Thoracic aorta (tissue), 2 donors: ENCODE measurements at places on chromosomes 12 and 14. TPM values are rescaled to one million over a fixed set of nuclear protein-coding genes. Genes with fewer than 3 reads are reported as not detected.

GRCh38 chr14:80504781-80505180, 293.5 kb upstream of the DIO2 start:
- H3K4me1 ChIP-seq = no peaks in the 10 kb centered on the region
- H3K27me3 ChIP-seq = no peaks in the 10 kb centered on the region
- H3K4me3 ChIP-seq = no peak overlapping the region
- no peak overlapping the region for H3K27ac ChIP-seq
- DNase-seq = no peak

The RAB5B gene
- total RNA-seq = 70.3 TPM

The KRT77 gene
- 0.41 TPM for total RNA-seq

GRCh38 chr12:38502415-38502814, 185.8 kb downstream of the ALG10B start:
- H3K4me1 ChIP-seq = no peaks in the 10 kb centered on the region
- no peak overlapping the region for H3K27ac ChIP-seq
- no peak for DNase-seq

The ISM2 gene
- not detected for total RNA-seq

The CFAP54 gene
- 4.2 TPM for total RNA-seq

DNA sequence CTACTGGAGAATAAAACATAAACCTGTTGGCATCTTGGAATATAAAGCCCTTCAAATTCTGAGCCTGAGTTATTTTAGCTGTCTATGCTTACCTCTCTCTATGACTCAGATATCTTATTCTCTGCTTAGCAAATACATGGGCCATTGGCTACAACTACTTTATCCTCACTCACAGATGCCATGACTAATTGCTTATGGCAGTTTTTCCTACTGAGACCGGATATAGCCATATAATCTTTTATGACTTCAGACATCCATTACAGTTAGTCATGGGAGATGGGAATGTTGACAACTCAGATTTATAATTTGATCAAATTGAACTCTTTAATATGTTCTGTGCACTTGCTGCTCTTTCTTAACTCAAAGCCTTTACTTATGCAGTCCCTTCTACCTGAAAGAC, 502.4 kb upstream of the ATP2B1 start:
- H3K36me3 ChIP-seq = no peaks in the 10 kb centered on the region
- no peak for DNase-seq
- H3K27me3 ChIP-seq = no peaks in the 10 kb centered on the region
- no peaks in the 10 kb centered on the region for H3K4me1 ChIP-seq
- no peak overlapping the region for H3K4me3 ChIP-seq

- H3K27me3 ChIP-seq = no peaks in the 10 kb centered on the region
- H3K36me3 ChIP-seq = no peaks in the 10 kb centered on the region
Measured at GRCh38 chr12:128859311-128859710, 6.0 kb downstream of the GLT1D1 start.

DNA sequence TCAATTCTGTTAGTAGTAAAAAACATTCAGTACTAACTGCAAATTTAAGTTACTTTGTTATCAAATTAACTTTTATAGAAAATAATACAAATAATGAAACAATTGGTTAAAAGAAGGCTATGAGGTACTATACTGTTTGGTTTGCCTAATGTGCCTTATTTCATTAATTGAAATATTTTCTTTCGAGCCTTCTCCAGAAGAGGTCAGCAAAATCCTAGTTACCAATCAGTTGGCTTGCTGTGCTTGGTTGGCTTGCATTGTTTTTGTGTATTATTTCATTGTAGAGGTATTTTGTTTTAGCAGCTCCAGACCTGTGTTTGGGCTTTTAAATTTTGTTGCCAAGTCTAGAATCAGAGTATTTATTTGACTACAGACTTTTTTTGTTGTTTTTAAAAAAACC, 68.5 kb downstream of the AEBP2 start:
- peaks cover 5% of the 10 kb centered on the region for H3K36me3 ChIP-seq
- peak overlapping the region; percentile 13 for H3K27ac ChIP-seq
- H3K27me3 ChIP-seq = no peaks in the 10 kb centered on the region
- no peak for DNase-seq
- H3K4me1 ChIP-seq = peaks cover 37% of the 10 kb centered on the region
- H3K4me3 ChIP-seq = no peak overlapping the region

The ITGB7 gene
- 2.1 TPM for total RNA-seq

DNA sequence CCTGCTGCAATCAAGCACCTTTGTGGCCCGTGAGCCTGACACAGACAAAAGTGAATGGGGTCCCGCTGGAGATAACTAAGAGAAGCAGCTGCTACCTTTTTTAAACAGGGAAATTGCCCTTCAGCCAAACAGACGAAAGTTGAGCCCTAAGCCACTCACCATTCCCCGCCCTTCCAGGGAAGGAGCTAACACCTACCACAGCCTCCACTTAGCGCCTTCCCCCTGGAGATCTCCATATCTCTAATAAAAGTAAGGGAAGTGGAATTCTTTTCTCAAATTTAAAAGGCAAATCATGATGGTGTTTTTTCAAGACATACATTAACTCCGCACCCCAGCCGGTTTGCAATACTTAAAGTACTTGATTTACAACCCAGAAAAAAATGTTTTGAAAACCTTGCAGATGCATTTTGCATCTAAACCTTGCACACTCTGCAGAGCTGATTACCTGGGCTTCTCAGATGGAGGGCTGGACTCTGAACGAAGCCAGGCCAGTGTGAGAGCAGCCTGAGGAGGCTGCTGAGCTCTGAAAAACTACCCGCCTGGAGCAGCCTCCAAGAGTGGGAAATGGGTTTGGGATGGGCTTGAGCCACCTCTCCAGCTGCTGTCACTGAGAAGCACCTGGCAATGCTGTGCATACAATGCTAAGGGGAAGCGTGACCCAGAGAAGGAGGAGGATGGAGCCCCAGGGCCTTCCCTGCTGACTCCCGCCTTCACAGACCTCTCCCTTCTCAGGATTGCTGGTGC, 10.0 kb downstream of the NUAK1 start:
- no peak for DNase-seq
- H3K27me3 ChIP-seq = no peaks in the 10 kb centered on the region
- H3K36me3 ChIP-seq = no peaks in the 10 kb centered on the region
- H3K27ac ChIP-seq = peak overlapping the region; percentile 86
- H3K4me3 ChIP-seq = no peak overlapping the region
